ENCODE measurements at places on chromosomes 2 and 18.

GRCh38 chr2:190267302-190267701 is 52.3 kb downstream of the HIBCH start:
- no peaks in the 10 kb centered on the region for H3K27me3 ChIP-seq
- peak overlapping the region; percentile 33 for H3K27ac ChIP-seq
- peaks cover 24% of the 10 kb centered on the region for H3K4me1 ChIP-seq
- peak; percentile 84 for DNase-seq
- H3K4me3 ChIP-seq, result no peak overlapping the region

DNA sequence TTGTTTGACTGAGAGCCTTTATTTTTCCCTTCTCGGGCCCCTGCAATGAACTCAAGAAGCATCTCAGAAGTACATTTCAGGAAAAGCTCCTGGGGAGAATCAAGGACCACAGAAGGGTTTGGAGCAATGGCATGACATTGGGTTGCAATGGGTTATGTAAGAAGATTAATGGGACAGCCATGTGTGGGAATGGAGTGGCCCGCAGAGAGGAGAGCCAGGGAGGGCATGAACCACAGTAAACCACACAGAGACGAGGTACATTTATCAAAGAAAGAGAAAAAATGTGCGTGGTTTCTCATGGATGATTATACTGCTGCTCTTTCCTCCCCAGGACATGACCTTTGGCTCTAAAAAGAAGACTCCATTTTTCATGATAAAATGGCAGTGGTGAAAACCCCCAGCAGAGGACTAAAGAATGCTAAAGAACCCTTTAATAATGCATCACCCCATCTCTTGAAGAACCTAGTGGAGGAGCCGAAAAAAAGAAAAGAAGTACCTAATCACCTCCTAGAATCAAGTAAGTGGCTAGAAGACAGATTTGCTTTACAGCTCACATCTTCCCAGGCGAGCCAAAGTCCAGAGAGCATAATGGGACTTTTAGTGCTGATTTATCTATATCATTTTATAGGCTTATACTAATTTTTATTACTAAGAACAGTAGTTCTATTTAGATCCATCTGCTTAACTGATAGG is 1.7 kb downstream of the CFAP221 start:
- peaks cover 53% of the 10 kb centered on the region for H3K27me3 ChIP-seq
- DNase-seq, result no peak
- H3K27ac ChIP-seq, result no peak overlapping the region
- H3K36me3 ChIP-seq, result no peaks in the 10 kb centered on the region
- no peak overlapping the region for H3K4me3 ChIP-seq

DNA sequence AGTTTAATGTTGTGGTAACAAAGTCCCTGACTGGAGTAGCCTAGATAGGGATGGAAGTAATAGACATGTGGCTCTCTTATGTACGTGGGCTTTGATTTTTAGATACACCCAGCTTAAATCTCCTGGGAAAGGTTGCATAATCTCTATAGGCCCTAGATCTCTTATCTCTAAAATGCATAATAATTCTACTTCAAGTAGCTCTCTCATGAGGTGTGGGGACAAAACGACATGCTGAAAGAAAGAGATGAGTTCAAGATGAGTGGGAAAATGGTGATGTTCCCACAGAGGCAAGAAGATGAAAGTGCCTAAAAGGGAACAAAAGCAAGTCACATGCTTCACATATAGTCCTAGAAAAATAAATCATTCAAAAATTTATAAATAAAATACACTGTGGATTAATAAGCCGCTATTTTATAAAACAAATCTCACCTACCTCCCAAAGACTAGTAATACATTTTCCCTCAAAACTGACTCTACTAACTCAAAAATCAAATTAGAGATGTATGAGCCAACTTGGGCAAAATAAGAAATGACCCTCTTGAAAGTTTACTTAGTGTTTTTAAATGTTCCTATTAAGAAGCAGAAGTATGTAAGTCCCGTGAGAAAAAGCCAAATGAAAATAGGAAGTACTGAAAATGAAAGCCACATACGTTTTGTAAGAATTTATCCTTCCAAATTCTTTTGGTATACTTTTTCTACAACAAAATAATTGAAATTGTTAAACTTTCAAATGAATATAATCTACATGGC is 148.2 kb upstream of the ITGA4 start:
- no peak for DNase-seq
- no peak overlapping the region for H3K27ac ChIP-seq
- no peaks in the 10 kb centered on the region for H3K36me3 ChIP-seq
- peaks cover 15% of the 10 kb centered on the region for H3K4me1 ChIP-seq
- no peak overlapping the region for H3K4me3 ChIP-seq

- peak overlapping the region; percentile 99 for H3K27ac ChIP-seq
- peaks cover 56% of the 10 kb centered on the region for H3K4me1 ChIP-seq
- peak; percentile 90 for DNase-seq
These were observed 70.2 kb downstream of the SOCS6 start for GRCh38 chr18:70359071-70359470.

DNA sequence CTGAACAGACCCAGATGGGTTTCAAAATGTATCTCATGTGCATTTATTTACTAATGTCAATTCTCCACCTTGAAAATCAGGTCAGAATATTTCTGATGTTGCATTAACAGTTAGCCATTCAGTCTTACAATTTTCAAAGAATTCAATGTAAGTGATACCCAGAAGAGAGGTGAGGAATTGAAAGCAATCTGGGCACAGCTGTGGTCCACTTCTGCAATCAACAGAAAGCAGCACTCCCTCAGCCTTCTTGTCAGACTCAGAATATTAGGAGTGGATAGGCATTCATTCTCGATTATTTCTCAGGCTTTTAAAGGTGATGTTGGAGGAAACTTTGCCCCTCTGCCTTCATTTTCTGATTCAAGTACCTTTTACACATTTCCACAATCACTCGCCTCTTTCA is 15.7 kb downstream of the CCL20 start:
- no peak overlapping the region for H3K4me3 ChIP-seq
- H3K27ac ChIP-seq, result no peak overlapping the region
- no peaks in the 10 kb centered on the region for H3K4me1 ChIP-seq
- no peak for DNase-seq

DNA sequence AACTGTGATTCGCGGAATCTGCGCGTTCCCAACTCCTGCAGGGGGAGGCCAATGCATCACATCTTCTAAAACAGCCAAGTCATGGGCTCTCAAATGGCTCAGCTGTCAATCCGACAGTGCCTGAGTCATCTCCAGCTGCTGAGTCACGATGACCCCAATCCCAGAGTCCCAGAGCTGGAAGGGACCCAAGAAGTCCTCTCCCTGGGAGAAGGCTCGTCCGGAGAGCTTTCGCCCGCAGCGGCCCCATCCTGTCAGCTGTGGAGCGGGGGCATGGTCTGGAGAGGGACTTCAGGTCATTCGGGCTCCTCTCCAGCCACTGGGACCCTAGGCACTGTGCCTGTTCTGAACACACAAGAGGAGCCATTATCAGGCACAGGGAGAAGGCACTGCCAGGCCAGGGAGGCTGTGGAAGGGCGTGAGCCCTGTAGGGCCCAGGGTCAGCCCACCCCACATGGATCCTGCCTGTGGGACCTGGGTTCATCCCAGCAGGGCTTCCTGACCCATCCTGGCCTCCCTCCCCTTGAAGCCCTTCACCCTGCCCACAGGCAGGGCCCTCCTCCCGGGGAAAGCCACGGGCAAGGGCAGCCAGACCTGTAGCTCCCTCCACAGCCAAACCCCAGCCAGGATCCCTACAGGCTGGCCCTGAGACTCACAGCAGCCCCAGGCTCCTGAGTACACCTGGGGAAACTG is 47.6 kb upstream of the GPC1 start:
- H3K4me3 ChIP-seq, result peak overlapping the region; percentile 59
- H3K36me3 ChIP-seq, result no peaks in the 10 kb centered on the region
- peaks cover 13% of the 10 kb centered on the region for H3K4me1 ChIP-seq
- H3K27me3 ChIP-seq, result no peaks in the 10 kb centered on the region

DNA sequence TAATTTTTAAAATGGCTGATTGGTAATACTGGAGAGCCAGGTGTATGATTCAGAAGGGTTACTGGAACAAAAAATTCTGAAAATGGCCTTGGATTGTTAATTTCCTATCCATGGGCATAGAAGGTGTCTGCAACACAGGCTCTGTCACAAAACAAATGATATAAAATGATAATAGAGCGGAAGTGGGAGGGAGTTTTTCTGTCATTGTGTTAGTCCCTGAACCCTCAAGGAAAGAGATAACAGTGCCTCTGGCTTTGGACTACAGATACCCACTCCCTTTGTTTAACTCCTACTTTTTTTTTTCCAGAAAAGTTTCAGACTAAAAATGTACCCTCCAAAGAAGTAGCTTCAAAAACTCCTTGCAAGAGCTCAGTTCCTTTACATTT is 28.0 kb upstream of the YES1 start:
- H3K27me3 ChIP-seq, result no peaks in the 10 kb centered on the region
- H3K4me3 ChIP-seq, result no peak overlapping the region
- DNase-seq, result no peak
- no peak overlapping the region for H3K27ac ChIP-seq
- peaks cover 11% of the 10 kb centered on the region for H3K4me1 ChIP-seq

- H3K27me3 ChIP-seq, result no peaks in the 10 kb centered on the region
- peaks cover 7% of the 10 kb centered on the region for H3K36me3 ChIP-seq
- H3K4me1 ChIP-seq, result peaks cover 39% of the 10 kb centered on the region
- H3K4me3 ChIP-seq, result peak overlapping the region; percentile 73
- no peak for DNase-seq
These were observed 1.2 kb upstream of the TXNL1 start for GRCh38 chr18:56639571-56639970.

GRCh38 chr18:6732952-6733351 is 3.4 kb downstream of the ARHGAP28 start:
- no peaks in the 10 kb centered on the region for H3K27me3 ChIP-seq
- DNase-seq, result peak; percentile 34
- H3K4me3 ChIP-seq, result no peak overlapping the region
- no peak overlapping the region for H3K27ac ChIP-seq

- H3K27ac ChIP-seq, result no peak overlapping the region
- no peaks in the 10 kb centered on the region for H3K36me3 ChIP-seq
- no peak for DNase-seq
- H3K27me3 ChIP-seq, result no peaks in the 10 kb centered on the region
- H3K4me1 ChIP-seq, result peaks cover 13% of the 10 kb centered on the region
These were observed 61.3 kb upstream of the FHL2 start for GRCh38 chr2:105460048-105460732.

GRCh38 chr2:196242131-196242620 is 70.8 kb upstream of the STK17B start:
- H3K4me1 ChIP-seq, result peaks cover 36% of the 10 kb centered on the region
- no peak overlapping the region for H3K27ac ChIP-seq
- no peak overlapping the region for H3K4me3 ChIP-seq
- peak; percentile 11 for DNase-seq
- no peaks in the 10 kb centered on the region for H3K36me3 ChIP-seq
- no peaks in the 10 kb centered on the region for H3K27me3 ChIP-seq

- peak overlapping the region; percentile 70 for H3K27ac ChIP-seq
- no peaks in the 10 kb centered on the region for H3K27me3 ChIP-seq
- H3K4me3 ChIP-seq, result no peak overlapping the region
- H3K4me1 ChIP-seq, result peaks cover 28% of the 10 kb centered on the region
- H3K36me3 ChIP-seq, result peaks cover 57% of the 10 kb centered on the region
- DNase-seq, result peak; percentile 14
These were observed 11.5 kb downstream of the ARPC2 start for GRCh38 chr2:218228366-218229090.

GRCh38 chr18:61530681-61531080 is 197.5 kb downstream of the CDH20 start:
- H3K27me3 ChIP-seq, result peaks cover 34% of the 10 kb centered on the region
- no peak overlapping the region for H3K27ac ChIP-seq
- no peak for DNase-seq
- H3K4me1 ChIP-seq, result no peaks in the 10 kb centered on the region

- H3K27me3 ChIP-seq, result no peaks in the 10 kb centered on the region
- H3K27ac ChIP-seq, result no peak overlapping the region
- no peaks in the 10 kb centered on the region for H3K36me3 ChIP-seq
- H3K4me3 ChIP-seq, result no peak overlapping the region
- DNase-seq, result no peak
These were observed 90.2 kb upstream of the SPATS2L start for GRCh38 chr2:200216310-200216709.

GRCh38 chr18:5451150-5451549 is 92.6 kb downstream of the EPB41L3 start:
- no peaks in the 10 kb centered on the region for H3K4me1 ChIP-seq
- H3K4me3 ChIP-seq, result no peak overlapping the region
- H3K27me3 ChIP-seq, result no peaks in the 10 kb centered on the region
- H3K27ac ChIP-seq, result peak overlapping the region; percentile 53
- no peaks in the 10 kb centered on the region for H3K36me3 ChIP-seq

GRCh38 chr2:178819147-178819875 is 12.1 kb upstream of the TTN start:
- no peak for DNase-seq
- H3K27ac ChIP-seq, result no peak overlapping the region
- no peaks in the 10 kb centered on the region for H3K4me1 ChIP-seq
- no peaks in the 10 kb centered on the region for H3K27me3 ChIP-seq
- H3K4me3 ChIP-seq, result no peak overlapping the region

GRCh38 chr2:1709946-1710560 is 34.3 kb downstream of the PXDN start:
- H3K4me1 ChIP-seq, result peaks cover 27% of the 10 kb centered on the region
- H3K4me3 ChIP-seq, result no peak overlapping the region
- no peak for DNase-seq
- H3K27ac ChIP-seq, result peak overlapping the region; percentile 99
- H3K36me3 ChIP-seq, result no peaks in the 10 kb centered on the region

DNA sequence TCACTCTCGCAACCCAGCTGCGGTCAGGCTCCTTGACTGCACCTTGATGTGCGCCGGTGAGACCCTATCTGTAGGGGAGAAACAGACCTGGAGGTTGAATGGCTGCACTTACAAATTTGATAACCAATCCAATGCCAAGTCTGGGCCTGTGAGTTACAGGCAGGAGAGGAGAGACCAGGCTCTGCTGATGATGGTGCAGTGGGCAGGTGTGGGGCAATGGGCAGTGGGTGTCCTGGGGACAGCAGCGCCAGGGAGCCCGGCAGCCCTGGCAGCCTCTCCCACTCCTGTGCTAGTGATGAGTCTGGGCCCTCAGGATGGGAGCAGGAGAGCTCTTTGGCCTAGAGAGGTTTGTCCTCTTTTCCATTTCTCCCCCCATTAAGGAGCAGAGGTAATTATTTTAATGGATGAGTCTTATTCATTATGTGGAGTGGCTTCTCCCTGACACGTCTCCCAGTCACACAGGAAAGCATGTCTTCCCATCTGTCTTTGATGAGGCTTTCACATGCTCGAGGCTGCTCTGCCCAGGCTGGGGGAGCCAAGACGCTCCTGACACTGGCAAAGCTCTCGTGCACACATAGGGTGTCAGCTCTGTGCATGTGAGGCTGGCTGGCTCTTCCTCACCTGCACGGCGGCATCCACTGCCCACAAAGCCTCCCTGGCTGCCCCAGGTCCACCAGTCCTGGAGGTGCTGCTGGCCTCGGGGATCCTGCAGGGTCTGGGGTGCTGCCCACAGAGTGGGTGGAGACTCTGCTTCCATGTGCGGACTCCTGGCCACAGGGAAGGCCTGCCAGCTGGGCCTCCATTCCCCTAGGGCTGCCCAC is 10.0 kb upstream of the ALLC start:
- H3K4me3 ChIP-seq, result no peak overlapping the region
- H3K36me3 ChIP-seq, result no peaks in the 10 kb centered on the region
- H3K4me1 ChIP-seq, result peaks cover 6% of the 10 kb centered on the region
- no peaks in the 10 kb centered on the region for H3K27me3 ChIP-seq
- DNase-seq, result no peak

All from PC-3 (cell line).